Left kidney (tissue), 8 donors: ENCODE measurements at places on chromosomes 6 and 20. TPM values are rescaled to one million over a fixed set of nuclear protein-coding genes. Genes with fewer than 3 reads are reported as not detected.

DNA sequence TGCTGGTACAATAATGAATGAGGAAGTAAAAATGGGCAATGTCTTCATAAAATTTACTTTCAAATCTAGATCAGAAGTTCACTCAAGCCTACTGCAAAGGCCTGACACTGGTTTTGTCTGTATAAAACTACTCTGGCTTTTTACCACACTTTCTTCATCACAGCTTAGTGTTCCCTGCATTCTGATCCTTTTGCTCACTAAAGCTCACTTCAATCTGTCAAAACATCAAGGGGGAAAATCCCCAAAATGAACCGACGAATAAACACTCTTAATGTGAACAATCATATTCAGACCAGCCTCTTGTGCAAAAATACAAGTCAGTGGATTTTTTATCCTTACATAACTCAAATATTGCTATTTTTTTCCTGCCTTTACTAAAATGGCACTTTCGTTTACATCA is 98.5 kb downstream of the PRDM1 start:
- DNase-seq, result no peak

GRCh38 chr20:62142252-62143080 is 728 bp downstream of the PSMA7 start:
- no peak for DNase-seq

SEMG1 gene
- polyA plus RNA-seq, result not detected

FAM83B gene
- 11.1 TPM for polyA plus RNA-seq

GRCh38 chr6:95263840-95264239 is 313.5 kb upstream of the MANEA start:
- no peak for DNase-seq

GRCh38 chr6:27168586-27169443 is 78.7 kb upstream of the PRSS16 start:
- no peak for DNase-seq
